Right ventricle myocardium inferior (tissue), 1 donor: ENCODE measurements at places on chromosomes 3 and 15. TPM values are rescaled to one million over a fixed set of nuclear protein-coding genes. Genes with fewer than 3 reads are reported as not detected.

GRCh38 chr3:107416886-107417285 lies 39.6 kb downstream of the CCDC54 start:
- DNase-seq = no peak

- no peak for DNase-seq
Measured at GRCh38 chr3:134606033-134607025, 44.5 kb downstream of the KY start.

- DNase-seq = no peak
Measured at GRCh38 chr3:160486459-160486869, 36.9 kb upstream of the TRIM59 start.

DNA sequence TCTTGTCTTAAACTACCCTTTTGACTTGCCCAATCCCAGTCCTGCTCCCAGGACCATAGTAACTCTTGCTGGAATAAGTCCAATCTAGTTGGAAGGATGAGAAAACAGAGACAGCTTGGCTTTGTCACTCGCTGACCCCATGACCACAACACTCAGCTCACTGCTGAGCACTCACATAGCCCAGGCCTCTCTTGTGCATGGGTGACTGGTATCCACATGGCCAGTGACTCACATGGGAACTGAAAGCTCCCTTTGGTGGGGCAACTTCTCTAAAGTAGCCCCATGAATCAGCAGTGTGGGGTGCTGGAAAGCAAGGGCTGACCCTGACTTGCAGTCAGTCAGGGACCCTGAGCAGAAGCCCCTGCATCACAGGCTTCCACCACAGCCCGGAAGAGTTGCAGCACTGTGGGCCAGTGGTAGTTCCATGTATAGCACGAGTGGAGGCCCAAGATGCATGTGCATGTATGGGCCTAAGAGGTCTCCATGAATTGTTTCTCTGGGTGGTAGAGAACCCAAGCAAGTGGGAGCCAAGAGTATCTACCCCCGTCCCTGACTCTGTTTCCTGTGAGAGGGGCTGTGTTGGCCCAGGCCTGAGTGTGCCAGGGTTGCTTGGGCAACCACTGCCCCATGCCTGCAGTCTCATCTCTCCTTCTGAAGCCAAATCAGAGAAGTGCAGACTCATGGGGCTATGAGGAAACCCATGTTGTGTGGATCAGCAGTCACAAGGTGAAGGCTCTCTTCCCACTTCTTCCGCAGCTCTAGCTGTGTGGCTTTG lies 62.1 kb upstream of the XCR1 start:
- peak; percentile 83 for DNase-seq

GRCh38 chr3:109072194-109072593 lies 45.7 kb downstream of the MORC1 start:
- DNase-seq = no peak

DNA sequence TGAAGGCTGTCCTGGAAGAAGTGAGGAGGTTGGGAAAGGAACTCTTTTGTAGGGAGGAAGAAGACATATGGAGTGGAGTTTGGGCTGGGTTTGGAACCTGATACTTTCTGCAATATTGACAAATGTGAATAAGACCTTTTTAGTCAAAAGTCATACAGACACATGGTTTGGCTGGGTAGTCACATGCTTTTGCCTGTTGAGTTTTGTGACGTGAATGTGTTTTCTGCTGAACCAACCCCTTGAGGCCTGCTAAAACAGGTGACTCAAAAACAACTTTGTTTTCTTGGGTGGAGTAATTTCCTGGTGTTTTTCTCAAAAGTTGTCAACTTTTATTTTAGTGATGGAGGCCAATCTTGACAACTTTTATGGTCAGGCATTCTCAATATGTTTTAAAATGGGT lies 39.4 kb upstream of the CCR4 start:
- no peak for DNase-seq

DNA sequence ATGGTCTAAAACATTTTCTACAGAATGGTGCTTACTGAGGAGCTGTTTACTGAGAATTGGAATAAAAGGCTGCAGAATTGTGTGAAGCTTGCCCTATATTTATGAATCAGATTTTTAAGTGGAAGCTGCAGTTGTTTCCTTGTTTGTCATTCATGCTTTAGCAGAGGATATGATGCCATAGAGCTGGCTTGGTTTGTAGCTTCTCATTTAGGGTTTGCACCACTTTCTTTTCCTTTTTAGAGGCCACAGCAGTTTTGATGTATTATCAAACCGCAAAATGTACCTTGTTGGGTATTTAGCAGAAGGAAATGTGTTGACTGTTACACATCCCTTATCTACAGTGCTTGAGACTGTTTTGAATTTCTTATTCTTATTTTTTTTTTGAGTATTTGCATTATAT lies 66.2 kb downstream of the RASA2 start:
- DNase-seq = no peak

GRCh38 chr15:49088996-49089395 lies 42.8 kb upstream of the SECISBP2L start:
- DNase-seq = no peak

- no peak for DNase-seq
Measured at GRCh38 chr15:64870353-64870752, 28.6 kb downstream of the PLEKHO2 start.

DNA sequence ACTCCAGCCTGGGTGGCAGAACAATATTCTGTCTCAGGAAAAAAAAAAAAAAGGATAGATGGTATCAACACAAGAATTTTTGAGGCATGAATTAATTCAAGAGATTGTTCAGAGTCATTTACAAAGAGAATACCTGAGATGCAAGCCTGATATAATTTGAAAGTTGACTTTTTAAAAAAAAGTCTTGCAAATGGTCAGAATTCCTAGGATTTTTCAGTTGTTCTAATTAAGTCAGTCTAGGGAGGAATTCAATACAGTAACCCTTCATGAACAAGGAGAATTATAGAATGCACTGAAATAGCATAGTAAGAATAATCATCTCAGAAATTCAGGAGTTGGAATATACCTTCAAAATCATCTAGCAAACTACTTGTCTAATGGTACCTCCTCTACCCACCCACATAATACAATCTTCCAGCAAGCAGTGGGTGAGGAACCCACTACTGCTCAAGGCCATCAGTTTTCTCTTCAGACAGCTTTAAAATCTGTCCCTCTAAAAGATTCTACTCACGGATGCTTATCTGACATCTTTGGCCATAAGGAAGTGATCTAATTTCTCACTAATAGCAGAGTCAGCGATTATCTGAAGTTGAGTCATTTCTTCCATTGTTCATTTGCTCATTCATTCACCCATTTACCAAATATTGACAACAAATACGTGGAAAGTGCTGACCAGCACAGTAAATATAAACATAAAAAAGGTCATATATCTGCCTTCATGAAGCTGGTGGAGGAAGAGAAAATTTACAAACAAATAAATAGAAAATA lies 159.6 kb downstream of the GREM1 start:
- no peak for DNase-seq

- no peak for DNase-seq
Measured at GRCh38 chr3:63228087-63228486, 50.0 kb upstream of the SYNPR start.

DNA sequence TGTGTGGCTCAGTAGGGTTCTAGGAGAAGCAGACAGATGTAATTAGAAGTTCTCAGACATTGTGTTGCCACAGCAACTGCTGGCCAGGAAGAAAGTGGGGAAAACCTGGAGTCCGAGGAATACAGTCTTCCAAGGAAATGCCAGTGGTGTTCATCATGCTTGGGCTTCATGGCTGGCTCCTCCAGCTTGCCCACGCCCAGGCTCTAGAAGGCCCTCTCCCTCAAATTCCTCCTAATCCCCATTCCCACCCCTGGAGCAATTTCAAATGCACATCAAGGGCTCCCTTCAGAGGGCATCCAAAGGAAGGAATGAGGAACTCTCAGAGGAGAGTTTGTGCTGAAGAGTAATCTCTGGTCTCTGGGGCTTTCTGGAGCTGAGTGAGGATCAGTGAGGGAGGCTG lies 21.9 kb downstream of the FSTL1 start:
- DNase-seq = no peak

- no peak for DNase-seq
Measured at GRCh38 chr3:9146367-9147071, 102.9 kb downstream of the SRGAP3 start.

DNA sequence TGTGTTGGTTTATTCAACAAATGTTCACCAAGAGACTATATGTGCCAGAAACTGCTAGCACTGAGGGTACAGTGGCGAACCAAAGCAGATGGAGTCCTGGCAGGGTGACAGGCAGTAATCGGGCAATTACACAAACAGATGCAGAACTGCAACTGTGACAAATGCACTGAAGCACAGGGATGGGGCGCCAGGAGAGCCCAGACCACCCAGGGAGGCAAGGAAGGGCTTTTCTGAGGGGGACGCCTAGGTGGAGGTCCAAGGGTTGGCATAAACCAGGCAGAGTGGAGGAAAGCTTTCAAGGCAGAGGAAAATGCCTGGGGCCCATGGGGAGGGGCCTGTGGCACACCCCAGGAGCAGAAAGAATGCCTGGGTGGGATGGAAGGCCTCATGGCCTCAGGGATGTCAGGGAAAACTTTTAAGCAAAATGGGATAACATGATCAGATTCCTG lies 5.5 kb downstream of the DIS3L start:
- no peak for DNase-seq

- no peak for DNase-seq
Measured at GRCh38 chr3:87563712-87564111, 287.3 kb upstream of the POU1F1 start.

GRCh38 chr3:129348734-129349133 lies 70.1 kb downstream of the HMCES start:
- DNase-seq = peak; percentile 28

- no peak for DNase-seq
Measured at GRCh38 chr3:10672422-10672821, 143.6 kb upstream of the SLC6A11 start.

GRCh38 chr3:12629560-12629959 lies 34.4 kb downstream of the RAF1 start:
- no peak for DNase-seq

GRCh38 chr3:187064210-187065115 lies 74.8 kb downstream of the RPL39L start:
- no peak for DNase-seq

DNA sequence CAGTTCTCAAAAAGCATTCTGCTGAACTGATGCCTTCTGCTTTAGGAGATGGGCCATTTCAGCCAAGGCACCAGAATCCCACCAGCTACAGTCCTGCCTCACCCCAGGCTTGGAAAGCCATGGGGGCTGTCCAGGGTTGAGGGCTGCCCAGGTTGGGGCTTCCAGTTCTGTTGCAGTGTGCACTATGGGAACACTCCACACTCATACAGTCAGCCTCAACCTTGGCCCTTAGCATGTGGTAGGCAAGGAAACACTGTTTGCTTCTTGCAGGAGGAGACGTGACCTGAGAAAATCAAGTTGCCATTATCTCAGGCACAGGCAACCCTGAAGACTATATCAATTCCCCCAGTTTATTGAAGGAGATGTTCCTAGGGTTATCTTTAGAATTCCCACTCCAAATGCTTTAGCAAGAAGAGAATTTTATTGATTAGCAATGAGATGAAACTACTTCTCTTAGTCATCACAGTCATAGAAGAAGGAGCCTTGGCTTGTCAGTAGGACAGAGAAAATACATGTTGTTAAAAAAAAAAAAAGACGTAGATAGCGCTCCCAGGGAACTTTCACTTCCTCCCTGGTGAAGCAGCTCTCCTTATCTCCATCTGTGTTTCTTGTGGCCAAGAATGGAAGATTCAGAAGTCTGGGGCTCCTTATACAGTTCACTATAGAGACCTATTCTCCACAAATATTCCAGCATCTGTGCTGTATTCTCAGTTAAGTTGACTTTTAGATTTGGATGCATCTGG lies 38.3 kb upstream of the IL12A start:
- DNase-seq = no peak

GRCh38 chr15:91302588-91303439 lies 202.8 kb downstream of the SV2B start:
- DNase-seq = no peak

- DNase-seq = no peak
Measured at GRCh38 chr3:149933858-149934257, 36.8 kb downstream of the PFN2 start.

DNA sequence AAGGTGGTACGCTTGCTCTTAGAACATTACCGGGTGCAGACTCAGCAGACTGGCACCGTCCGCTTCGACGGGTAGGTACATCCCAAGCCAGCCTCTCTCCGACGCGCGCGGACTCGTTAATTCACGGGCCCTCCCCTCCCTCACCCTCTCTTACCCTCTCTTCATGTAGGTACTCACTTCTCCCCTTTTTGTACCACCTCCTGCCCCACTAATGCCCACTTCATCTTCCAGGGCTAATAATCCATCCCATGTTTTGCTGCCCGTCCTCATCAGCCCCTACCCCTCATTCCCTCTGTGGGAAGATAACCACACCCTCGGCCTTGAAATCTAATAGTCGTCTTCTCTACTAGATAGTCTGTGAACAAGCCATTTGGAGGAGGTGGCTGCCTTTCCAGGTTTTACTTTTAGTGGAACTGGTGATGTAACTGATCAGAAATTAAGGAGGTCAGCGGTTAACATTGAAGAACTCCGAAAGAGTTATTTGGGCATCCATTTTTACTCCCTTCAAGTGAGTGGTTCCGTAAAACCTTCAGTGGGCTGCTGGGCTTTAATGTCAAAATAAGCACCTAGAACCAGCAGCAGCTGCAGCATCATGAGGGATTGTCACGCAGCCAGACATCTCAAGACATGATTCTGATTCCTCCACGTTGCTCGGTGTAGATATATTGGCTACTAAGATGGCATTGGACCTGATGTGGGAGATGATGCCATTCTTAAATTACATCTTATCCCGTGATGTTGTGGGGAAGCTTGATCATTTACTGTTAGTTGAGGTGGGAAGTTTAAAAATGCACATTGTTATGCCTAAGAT lies 1.3 kb downstream of the FEM1B start:
- no peak for DNase-seq

GRCh38 chr3:43364926-43365325 lies 78.6 kb downstream of the SNRK start:
- no peak for DNase-seq

DNA sequence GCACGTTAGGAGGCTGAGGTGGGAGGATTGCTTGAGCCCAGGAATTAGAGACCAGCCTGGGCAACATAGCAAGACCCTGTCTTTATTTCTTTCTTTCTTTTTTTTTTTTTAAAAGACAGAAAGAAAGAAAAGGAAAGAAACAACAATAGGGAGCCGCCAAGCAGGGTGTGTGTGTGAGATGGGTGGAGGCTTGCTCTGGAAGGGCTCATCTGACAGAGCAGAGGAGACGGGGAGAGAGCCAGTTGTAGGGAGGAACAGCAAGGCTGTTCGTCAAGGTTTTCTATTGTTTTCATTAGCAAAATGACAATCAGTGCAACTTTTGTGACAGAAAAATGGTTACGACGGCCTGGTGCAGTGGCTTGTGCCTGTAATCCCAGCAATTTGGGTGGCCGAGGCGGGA lies 69.3 kb downstream of the CDC25A start:
- DNase-seq = no peak

PLA2G4D gene
- not detected for total RNA-seq

HESX1 gene
- not detected for total RNA-seq

CIDEC gene
- 6.7 TPM for total RNA-seq

RPS17 gene
- 867 TPM for total RNA-seq

ACTR8 gene
- total RNA-seq = 33.7 TPM

C3orf20 gene
- not detected for total RNA-seq

CELF6 gene
- total RNA-seq = 1.6 TPM

BLM gene
- total RNA-seq = 26.6 TPM

DUOX2 gene
- total RNA-seq = 0.08 TPM

CLDN18 gene
- not detected for total RNA-seq

B3GNT5 gene
- total RNA-seq = 2.0 TPM

CCDC80 gene
- total RNA-seq = 78.2 TPM

LMOD3 gene
- 149 TPM for total RNA-seq

P2RY12 gene
- total RNA-seq = 1.4 TPM

IQCH gene
- total RNA-seq = 0.51 TPM

NUTM1 gene
- total RNA-seq = not detected

POLQ gene
- total RNA-seq = 0.57 TPM

CYP8B1 gene
- not detected for total RNA-seq
